ENCODE measurements at places on chromosomes 12 and 14.

DNA sequence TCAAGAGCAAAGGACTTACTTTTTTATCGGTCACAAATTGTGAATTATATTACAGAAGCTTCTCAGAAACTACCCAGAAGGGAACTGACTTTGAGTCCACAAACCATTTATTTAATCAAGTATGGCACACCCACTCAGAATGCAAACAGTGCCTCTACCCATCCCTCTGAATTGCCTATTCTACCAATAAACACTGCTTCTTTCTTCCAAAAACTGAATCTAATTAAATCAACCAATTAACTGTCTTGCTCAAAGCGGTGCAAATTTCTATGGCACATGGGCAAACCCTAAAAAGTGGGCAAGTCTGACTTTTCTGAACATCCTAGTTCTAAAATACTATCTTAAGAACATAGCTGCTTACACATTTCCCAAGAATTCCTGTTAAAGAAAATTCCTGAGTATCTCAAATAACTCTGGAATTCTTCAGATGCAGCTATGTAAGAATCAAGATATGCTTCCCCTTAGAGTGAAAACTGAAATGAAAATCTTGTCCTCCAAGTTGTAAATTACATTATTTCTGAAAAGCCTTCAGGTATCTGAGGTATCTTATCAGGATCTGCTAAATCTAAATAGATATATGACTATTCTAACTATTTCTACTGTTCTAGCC is 4.3 kb downstream of the SPTLC2 start:
- peak; percentile 78 for DNase-seq

DNA sequence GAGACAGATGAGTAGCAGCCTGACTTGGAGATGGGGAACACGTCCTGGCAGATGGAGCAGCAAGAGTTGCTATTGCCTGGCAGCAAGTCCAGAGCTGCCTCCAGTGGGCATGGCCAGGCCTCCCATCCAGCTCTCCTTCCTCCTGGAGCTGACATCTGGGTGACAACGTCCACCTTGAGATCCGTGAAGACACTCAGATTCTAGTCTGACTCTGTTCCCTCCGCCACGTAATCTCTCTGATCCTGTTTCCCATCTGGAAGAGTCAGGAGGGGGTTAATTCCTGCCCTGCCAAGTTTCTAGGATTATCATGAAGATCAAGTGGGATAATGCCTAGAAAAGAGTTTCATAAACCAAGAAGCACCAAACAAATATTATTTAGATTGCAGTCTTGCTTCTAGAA is 65.3 kb upstream of the FAM181A start:
- no peak for DNase-seq

DNA sequence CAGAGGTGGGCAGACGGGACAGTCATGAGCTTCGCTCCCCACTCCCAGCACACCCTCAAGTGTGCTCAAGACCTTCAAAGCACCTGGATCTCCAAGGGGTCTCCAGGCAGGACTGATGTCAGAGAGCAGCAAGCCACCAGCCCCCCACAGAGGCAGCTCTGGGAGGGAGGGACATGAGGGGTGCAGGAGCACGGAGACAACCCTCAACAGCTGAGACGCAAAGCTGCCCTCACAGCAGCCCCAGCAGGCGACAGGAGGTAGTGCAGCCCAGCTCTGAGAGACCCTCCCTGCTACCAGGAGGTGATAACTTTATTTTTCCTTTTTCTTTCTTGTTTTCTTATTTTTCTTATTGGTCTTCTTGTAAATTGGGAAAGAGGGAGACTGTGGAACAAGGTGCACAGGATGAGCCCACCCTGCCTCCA is 17.9 kb downstream of the SIVA1 start:
- DNase-seq = peak; percentile 54

GRCh38 chr12:6288235-6288634 is 22.2 kb upstream of the PLEKHG6 start:
- peak; percentile 62 for DNase-seq

DNA sequence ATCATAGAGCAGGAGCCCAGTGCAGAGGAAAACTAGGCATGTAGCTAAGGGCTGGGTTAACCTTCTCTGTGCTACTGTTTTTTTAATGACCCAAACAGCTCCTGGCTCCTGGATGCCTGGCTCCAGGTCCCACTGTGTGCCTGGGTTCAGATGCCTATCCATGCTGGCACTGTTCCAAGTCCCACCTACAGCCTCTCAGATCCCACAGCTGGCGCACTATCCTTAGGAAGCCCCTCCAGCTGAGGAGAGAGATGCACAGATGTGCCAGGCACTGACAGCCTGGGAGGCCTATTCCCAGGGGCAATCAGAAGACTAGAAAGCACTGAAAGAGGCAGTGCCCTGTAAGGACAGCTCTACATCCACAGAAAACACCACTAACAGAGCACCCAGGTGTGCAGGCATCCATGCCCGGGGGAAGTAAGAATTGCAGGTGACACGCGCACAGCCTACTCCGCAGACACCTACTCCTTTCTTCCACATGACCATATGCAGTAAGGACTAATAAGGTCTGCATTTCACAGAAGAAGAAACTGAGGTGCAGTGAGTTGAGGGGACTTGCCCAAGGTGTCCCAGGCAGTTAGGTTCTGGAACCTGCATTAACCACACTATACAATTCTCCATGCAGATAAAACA is 51.2 kb downstream of the PITPNM2 start:
- no peak for DNase-seq

DNA sequence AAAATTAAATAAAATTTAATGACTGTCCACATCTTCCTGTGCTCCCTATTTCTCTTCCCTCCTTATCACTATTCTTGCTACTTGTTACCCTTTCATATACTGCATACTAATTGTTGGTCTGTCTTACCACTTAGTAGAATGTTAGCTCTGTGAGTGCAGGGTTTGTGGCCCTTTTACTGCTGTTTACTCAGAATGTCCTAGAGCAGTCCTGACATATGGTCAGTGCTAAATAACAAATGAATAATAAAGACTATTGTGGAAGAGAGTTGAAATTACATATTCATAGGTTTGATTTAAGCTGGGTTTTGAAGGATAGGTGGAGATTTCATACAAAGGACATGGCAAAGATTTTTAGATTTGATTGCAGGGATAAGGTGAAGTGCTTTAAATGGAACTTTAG is 24.5 kb downstream of the KTN1 start:
- DNase-seq = no peak

DNA sequence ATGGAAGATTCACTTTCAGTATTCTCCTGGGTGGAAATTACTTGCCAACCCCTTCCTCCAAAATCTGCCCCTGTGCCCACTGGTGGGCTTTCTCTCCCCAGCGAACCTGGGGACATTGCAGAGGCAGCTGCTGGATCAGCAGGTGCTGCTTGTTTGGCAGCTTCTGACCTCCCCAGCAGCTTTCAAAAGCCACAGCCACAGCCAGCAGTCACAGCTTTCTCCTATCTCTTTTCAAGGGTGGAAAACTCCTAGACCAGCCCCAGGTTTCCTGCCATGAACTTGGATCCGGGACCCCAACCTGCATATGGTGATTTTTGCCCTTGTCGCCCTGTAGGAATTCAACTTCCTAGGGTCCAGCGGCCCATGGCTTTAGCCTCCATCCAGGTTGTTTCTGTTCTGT is 330.8 kb downstream of the ADAMTS20 start:
- no peak for DNase-seq

- DNase-seq = no peak
Observed at GRCh38 chr12:68434391-68435298, 102.5 kb upstream of the MDM1 start.

DNA sequence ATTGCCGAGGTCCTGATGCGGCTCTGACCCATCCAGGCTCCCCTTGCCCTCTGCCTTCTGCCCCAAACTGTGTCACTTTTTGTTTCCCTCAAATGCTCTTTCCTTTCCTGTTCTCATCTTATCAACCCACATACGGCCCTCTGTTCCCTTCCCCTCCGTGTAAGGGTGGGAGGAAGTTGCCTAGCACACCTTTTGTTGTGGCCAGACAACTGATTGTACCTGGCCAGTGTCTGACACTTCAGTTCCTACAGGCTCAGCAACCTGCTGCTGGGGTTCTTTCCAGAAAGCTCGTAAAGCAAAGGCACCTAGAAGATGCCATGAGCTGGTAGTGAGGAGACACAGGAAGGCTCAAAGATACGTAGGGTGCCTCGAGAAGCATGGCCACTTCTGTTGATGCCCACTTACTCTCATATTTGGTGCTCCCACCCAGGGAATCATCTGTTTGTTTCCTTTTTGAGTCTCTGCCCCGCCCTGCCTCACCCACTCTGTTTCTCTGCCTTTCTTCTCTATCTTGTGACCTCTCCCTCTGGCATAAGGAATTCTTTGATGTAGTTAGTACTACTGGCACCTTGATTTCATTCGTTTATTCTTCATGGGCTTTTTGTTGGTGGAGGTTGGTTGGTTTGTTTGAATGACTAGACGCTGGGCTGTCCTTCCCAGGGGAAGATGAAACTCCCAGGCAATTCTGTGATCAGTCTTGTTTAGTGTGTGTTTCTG is 152.4 kb upstream of the FKBP4 start:
- no peak for DNase-seq

DNA sequence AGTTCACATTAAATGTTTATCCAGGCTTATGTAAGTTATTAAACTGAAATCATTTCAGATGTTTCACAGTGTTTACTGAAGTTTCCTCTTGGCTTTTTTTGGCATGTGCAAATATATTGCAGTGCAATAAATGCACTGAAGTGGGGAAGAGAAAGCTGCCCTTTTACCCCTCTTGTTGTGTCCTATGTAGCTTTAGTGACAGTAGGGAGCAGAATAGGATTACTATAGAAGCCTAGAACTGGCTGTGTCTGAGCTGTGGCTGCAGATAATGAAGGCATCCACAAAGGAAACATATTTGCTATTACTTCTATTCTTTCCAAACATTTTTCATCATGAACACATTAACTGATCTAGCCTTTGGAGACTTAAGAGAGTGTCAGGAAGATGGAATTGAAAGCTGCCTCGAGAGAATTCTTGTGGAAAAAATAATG is 24.1 kb upstream of the CNTN1 start:
- DNase-seq = no peak

GRCh38 chr14:79363291-79363690 is 848.0 kb downstream of the DIO2 start:
- no peak for DNase-seq

GRCh38 chr12:127809275-127809674 is 457.7 kb upstream of the TMEM132C start:
- peak; percentile 33 for DNase-seq

- peak; percentile 91 for DNase-seq
Observed at GRCh38 chr14:23071244-23071920, 14.1 kb upstream of the CDH24 start.
